Fibroblast of mammary gland (primary cell): ENCODE measurements at places on chromosomes 1 and 21.

- DNase-seq: no peak
Measured at GRCh38 chr1:14015917-14016316, 315.9 kb downstream of the PRDM2 start.

GRCh38 chr1:212242985-212243308, 42.3 kb upstream of the PPP2R5A start:
- no peak for DNase-seq

- peak; percentile 7 for DNase-seq
Measured at GRCh38 chr1:86169625-86170024, 13.1 kb upstream of the COL24A1 start.

GRCh38 chr1:204025917-204026707, 46.8 kb upstream of the SOX13 start:
- no peak for DNase-seq
